ENCODE measurements at places on chromosomes 5 and 9.

DNA sequence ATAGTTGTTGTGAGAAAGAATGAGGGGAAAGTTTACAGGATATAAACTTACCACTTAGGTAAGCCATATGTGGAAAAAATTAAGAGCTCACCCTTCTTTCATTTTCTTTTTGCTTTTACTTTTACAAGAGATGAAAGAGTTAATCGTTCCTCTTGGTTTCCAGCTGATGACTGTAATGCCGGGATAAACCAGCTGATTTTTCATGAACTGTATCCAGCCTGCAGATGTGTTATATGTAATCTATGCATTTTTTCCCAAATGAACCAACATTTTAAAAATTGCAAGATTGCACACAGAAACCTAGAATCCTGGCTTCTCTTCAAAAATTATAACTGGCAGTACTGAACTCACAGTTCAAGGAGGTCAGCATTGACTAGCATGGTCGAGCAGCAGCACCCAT, 185.9 kb downstream of the GRIA1 start:
- no peak for DNase-seq

- peak; percentile 41 for DNase-seq
Observed at GRCh38 chr5:65102371-65102975, 333.7 kb downstream of the CWC27 start.

DNA sequence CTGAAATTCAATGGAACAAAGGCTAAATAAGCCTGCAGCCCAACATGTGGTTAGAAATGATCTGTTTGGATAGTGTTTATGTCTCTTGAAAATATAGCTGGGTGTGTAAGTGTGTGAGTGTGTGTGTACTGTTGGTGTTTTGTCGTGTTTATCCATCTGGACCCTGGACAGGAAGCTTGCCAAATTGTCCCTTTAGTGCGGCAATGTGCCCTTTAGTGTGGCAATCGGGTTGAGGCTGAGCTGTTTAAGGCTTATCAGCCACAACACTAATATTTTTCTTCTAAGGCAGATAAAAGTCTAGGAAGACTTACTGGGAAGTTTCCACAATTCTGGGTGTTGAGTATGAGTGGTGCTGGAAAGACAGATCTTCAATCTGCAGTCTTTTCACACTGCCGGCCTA, 180.2 kb downstream of the YTHDC2 start:
- no peak for DNase-seq

- no peak for DNase-seq
Observed at GRCh38 chr9:128495804-128496417, 8.6 kb upstream of the GLE1 start.

- DNase-seq: no peak
Observed at GRCh38 chr9:120080849-120081248, 499.1 kb downstream of the CDK5RAP2 start.

DNA sequence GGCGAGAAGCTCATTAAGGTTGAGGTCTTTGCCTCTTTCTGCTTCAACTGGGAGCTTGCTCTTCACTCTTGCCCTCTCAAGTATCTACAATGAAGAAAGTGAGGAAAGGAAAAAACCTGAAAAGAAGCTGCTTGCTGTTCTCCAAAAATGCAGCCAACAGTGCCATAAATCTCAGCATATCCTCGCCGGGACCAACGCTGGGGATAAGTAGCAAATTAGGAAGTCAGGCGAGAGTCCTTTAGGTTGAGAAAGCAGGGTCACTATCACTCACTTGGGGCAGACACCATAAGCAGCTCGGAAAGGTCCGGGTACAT, 399 bp downstream of the NUP155 start:
- no peak for DNase-seq

DNA sequence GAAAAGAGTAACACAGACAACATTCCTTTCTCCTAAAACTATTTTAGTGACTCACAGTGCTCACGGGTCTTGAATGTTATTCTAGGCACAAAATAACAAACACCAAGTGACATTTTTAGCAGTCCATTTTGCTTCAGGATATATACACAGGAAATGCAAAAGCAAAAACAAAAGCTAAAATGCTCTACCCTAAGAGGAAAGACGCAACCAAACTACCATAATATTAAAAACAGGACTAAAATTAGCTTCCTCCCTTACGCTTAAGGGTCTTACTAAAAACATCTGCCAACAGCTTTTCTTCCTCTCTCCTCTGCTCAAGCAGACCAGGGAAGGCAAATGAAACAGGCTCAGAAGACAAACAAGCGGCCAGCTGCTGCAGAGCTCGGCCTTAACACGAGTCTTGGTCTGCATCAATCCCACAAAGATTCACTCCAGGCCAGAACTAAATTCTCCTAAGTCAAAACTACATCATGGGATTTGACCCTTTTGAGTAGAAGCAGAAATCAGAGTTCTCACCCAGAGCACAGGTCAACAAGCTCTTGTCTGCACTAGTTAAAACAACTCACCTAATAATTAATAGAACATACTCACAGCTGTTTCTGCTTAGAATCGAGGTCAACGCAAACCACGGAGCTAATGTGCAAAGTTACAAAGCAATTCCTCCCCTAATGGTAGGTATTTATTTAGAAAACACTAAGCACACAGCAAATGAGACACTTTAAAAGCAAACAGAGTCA, 62.3 kb downstream of the RAPGEF1 start:
- DNase-seq: peak; percentile 29

GRCh38 chr5:131993676-131994075, 17.8 kb downstream of the ACSL6 start:
- DNase-seq: no peak

Measured in hematopoietic multipotent progenitor cell (in vitro differentiated cells).